Central memory CD4-positive, alpha-beta T cell (primary cell): ENCODE measurements at places on chromosomes 11 and 22.

- DNase-seq = no peak
These were observed 12.1 kb downstream of the OAF start for GRCh38 chr11:120222916-120223315.

DNA sequence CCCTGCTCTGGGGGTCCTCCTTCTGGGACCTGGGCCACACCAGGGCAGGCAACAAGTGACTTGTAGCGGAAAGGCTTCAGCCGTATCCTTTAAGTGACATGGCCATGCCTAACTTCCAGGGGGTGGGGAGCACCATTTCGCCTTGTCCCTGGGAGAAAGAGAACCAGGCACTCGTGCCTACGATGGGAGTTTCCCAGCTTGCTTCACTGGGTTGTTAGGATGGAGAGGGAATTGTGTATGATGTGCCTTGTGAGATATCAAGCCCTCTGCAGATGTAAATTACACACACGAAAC, 151.4 kb downstream of the CACNA1I start:
- DNase-seq = no peak

DNA sequence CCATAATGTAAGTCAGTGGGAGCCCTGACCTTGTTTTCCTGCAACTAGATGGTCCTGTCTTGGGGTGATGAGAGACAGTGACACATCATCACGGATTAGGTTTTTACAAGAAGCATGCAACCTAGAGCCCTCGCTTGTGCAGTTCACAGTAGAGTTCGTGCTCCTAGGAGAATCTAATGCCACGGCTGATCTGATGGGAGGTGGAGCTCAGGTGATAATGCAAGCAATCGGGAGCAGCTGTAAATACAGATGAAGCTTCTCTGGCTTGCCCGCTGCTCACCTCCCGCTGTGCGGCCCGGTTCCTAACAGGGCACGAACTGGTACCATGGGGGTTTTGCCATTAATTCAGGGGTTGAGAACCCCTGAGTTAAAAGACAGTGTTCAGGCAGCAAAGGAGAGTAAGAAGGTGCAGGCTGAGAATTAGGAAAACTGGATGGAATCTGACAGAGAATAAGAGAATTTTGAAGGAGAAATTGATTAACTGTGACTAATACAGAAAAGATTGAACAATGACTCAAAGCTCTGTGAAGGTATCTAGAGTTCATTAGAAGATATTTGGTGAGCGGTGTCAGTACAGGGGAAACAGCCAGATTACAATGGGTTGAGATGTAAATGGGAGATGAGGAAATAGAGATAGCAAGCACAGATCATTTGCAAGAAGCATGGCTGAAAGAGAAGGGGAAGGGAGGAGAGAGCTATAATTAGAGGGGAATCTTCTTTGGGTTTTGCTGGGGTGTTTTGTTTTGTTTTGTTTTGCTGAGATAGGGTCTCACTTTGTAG, 21.0 kb downstream of the WEE1 start:
- no peak for DNase-seq

- DNase-seq = no peak
These were observed 339.6 kb upstream of the ANO3 start for GRCh38 chr11:25992294-25992693.

GRCh38 chr11:114075344-114075610, 15.8 kb downstream of the ZBTB16 start:
- no peak for DNase-seq

DNA sequence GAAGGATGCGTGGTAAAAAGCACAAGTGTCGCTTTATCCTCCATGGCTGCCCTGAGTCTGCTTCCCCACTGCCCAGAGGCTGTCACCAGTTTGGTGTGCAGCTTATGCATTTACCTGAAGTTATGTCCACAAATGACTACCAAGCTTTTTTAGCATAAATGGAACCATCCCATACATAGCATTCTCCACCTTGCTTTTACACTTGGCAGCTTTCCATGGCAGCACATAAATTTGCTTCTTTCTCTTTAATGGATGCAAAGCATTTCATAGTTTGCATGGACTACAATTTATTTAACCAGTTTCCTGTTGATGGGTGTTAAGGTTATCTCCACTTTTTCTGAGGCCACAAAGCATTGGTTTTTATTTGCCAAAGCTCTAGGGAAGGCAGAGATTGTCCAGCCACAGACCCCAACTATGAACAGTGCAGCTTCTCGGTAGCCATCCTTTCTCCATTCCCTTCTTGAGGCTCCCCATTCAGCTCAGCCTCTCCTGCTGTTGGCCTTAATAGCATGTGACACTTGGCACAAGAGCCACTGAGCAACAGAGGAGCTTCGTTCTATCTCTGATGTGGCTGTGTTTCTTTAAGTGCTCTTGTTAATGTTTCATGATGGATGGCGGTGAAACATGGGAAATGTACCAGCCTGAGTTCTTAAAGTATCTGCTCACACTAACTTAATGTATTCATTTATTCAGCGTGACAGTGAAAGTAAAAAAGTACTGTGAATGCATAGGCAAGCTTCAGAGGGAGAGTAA, 59.8 kb upstream of the NAV2 start:
- no peak for DNase-seq

DNA sequence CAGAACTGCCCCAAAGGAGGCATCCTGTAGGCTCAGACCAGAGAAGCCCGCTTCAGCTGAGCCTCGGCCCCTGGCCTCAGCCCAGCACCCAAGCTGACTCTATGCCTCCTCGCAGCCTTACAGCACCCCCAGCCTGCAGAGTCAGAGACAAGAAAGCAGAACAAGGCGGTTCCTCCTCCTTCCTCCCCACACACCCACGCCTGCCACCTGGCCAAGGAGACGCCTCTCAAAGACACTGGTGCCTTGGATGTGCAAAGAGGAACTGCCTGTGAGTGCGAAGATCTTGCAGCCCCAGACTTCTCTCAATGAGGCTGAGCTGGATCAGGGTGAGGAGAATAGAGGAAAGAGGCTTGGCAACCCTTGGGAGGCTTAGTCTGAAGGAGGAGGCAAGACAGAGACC, 60.2 kb downstream of the PDE2A start:
- no peak for DNase-seq

DNA sequence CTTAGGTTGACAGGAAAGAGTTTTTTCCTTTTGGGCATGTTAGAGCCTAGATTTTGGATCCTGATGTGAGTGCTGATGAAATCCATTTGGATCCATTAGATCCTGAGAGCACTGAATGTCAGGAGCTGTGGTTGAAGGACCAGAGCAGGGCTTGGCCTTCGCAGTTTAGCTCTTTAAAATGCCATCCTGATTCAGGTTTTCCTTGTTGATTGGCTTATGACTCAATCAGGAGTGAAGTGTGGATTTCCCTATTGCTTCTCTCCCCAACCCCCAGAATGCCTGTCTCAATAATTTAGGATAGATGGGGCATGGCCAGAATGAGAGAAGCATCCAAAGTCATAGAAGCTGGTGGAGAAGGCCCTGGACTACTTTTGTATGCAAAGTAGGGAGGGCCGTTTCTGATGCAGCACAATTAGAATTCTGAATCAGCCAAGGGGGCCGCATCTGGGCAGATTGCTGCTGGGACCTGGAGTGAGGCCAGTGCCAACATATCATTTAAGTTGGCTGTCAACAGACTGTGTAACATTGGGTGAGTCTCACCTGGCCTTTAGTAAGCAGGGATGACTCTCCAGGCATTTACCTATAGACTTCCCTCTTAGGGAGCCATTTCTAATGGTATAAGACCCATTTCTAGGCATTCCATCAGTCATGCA, 80.5 kb downstream of the TEAD1 start:
- DNase-seq = no peak

- no peak for DNase-seq
These were observed 11.5 kb upstream of the FOLR3 start for GRCh38 chr11:72124046-72124445.

DNA sequence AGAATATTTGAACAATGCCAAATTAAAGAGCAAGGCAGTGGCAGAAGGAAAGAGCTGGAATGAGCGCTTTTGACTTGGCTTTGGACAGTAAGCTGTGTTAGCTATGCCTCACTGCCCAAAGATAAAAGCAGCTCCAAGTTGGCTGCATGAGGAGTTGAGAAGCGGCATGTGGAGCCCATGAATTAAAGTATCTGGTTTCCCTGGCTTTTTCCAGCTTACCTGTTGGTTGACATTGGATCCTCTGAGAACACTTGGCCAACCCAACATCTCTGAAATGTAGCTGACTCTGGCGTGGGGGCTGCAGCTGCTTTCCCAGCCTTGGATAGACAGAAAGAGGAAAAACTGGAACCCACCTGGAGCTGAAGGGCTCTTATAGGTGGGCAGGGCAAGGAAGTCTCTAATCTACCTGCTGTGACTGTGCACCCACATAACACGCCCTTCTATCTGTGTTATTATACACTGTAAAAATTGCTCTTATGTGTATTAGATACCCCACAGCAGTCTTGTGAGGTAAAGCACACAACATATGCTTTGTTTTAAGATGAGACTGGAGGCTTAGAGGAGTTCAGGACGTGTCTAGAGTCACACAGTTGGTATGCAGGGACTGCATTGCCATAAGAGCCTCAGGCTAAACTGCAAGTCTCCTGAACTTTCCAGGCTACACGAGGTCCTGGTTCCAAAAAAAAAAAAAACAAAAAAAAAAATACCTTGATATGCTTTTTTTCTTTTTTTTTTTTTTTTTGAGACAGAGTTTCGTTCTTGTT, 5.8 kb downstream of the UBASH3B start:
- no peak for DNase-seq

- DNase-seq = no peak
These were observed 204.0 kb downstream of the TBC1D22A start for GRCh38 chr22:46966495-46966845.
